ENCODE measurements at places on chromosomes 2 and 18.

DNA sequence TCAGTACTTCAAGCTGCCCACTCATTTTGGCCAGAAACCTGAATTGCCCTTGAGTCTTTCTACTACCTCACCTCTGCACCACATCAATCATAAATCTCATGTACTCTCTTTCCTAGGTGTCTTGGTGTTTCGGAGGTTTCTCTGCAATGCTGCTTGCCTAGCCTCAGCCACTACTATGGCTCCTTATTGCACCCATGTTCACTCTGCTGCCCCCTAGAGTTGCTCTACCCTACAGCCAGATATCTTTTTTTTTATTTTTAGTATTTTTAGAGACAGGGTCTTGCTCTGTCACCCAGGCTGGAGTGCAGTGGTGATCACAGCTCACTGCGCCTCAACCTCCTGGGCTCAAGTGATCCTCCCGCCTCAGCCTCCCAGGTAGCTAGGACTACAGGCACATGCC is 413.0 kb downstream of the PTPRM start:
- no peak for DNase-seq

- DNase-seq = peak; percentile 65
Observed at GRCh38 chr2:200380833-200381542, 74.5 kb downstream of the SPATS2L start.

- no peak for DNase-seq
Observed at GRCh38 chr18:51383711-51384110, 186.2 kb upstream of the MEX3C start.

DNA sequence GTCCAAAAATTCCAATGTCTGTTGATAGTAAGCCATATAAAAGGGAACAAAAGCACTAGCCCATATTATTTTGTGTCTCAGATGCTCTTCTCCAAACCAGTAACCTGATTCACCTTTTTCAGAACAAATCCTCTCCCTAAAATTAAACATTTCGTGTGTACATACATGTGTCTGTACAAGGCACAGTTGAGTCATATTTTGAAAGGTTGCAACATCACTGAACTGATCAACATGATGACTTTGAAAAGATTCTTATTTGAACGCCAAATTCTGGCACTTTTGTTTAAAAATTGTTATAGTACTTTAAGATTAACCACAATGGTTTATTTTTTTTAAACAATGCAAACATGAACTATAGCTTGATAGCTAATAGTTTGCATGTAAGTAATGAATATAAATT is 102.5 kb downstream of the RIT2 start:
- DNase-seq = no peak

DNA sequence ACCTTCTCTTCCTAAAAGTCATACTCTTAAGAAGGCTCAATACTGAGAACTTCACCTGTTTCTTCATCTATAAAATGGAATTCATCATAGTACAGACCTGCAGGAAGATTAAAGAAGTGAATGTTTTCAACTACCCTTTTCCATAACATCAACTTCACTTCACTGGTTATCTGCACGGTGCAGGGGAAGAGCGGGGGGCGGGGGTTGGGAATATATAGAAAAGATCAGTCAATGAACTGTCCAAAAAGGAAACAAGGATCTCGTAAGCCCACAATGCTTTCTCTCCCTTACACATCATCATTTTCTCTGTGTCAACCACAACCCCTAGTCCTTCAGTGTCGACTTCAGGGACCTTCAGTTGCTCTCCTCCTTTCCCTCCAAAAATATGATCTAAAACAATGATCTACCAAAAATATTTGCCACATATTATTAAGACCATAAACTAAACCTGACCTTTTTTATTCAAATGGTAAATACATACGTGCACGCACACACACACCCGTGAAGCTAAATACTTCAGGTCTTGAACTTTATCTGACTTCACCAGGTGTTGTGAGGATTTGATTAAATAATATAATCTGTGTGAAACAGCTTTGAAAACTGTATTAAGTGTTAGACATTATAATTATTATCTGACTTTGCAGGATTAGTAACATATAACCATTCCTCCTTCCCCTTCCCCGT is 4.9 kb downstream of the MBOAT2 start:
- no peak for DNase-seq

GRCh38 chr2:67613227-67613626 is 216.1 kb downstream of the ETAA1 start:
- DNase-seq = no peak

GRCh38 chr2:108965540-108966289 is 23.3 kb downstream of the EDAR start:
- DNase-seq = no peak

- no peak for DNase-seq
Observed at GRCh38 chr2:219576505-219577388, 4.6 kb downstream of the INHA start.

DNA sequence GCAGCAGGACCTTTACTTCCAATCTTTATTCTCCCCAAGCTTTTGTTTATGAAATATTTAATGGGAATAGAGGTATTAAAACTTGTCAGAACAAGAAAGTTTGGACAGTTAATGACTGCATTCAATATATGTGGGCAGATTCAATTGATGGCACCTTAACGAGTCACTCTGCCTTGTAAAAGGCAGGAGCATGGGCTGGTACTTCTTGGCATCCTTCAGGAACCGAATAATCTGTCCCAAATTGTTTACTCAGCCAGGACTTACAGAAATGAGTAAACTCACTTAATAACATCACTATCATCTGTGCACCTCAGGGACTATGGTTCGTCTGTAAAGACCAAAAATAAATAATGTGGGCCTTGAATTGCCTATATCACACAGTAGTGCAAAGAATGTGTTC is 1280.3 kb upstream of the TMEFF2 start:
- no peak for DNase-seq

- no peak for DNase-seq
Observed at GRCh38 chr2:211903961-211904360, 634.6 kb downstream of the ERBB4 start.

DNA sequence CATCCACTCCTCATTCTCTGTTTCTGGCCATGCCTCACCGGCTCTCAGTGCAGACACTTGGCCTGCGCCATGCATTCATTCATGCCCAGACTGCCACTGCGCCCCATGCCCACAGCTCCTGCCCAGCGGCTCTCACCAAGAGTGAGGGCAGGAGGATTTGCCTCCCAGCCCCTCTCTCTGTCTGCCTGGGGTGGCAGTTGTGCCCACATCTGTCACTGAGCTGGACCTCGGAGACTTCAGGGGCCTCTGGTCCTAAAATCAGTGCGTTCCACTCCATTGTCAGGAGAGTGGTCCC is 75.1 kb downstream of the CIB4 start:
- no peak for DNase-seq

DNA sequence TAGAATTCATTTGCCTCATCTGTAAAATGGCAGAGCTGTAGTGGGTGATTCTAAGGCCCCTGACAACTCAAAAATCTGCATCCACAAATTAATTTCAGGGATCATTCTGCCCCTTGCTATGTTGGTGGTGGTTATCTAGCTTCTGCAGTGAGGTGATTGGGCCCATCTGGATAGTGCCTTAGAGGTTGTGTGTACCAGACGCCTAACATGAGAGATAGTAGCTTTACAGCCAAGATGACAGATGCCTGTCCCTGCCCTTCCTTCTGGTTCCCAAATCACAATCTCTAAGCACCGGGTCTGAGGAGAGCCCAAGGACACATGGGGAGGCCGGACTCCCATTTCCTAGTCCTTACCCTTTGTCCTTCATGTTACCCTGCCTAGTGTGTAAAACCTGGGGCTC is 51.1 kb upstream of the TNP1 start:
- DNase-seq = no peak

- DNase-seq = no peak
Observed at GRCh38 chr2:23294238-23294637, 90.7 kb upstream of the KLHL29 start.

DNA sequence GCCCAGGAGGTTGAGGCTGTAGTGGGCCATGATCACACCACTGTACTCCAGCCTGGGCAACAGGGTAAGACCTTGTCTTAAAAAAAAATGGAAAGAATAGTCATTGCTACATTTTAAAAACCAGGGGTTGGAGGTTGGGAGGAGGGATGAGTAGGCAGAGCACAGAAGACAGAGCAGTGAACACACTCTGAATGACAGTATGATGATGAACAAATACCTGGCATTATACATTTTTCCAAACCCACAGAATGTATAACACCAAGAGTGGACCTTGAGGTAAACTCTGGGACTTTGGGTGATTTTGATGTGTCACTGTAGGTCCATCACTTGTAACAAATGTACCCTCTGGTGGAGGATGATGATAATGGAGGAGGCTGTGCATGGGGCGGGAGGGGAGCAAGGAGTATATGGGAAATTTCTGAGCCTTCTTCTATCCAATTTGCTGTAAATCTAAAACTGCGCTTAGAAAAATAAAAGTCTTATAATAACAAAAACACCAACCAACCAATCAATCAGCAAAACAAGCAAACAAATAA is 111.4 kb upstream of the PGAP1 start:
- DNase-seq = no peak

DNA sequence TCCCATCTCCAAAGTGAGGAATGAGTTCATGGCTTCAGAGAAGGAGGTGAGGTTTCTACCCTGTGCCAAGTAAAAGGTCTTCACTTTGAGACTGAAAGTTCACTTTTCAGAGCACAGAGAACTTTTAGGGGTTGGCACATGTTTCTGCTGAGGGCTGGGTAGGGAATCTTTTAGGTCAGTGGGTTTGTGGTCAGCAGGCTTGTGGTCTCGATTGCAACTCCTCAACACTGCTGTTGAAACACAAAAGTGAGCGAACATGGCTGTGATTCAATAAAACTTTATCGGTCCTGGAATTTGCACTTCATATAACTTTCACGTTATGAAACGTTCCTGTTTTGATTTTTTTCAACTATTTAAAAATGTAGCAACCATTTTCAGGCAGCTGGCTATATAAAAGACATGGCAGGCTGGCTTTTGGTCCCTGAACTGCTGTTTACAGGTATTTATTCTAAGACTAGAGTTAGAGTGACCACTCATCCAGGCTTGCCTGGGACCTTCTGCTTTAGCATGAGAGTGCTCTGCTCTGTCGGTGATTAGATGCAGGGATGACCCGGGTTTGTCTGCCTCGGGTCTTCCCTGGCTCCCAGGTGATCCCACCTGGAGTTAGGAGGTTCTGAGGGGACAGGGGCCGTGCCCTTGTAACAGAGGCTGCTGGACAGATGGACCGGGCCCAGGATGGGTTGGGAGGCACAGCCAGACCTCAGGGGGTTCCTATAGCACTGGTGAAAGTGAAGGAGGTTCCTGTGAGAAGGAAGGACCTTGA is 62.7 kb upstream of the TAF1B start:
- no peak for DNase-seq

GRCh38 chr2:12303181-12304030 is 413.3 kb upstream of the TRIB2 start:
- DNase-seq = peak; percentile 25

DNA sequence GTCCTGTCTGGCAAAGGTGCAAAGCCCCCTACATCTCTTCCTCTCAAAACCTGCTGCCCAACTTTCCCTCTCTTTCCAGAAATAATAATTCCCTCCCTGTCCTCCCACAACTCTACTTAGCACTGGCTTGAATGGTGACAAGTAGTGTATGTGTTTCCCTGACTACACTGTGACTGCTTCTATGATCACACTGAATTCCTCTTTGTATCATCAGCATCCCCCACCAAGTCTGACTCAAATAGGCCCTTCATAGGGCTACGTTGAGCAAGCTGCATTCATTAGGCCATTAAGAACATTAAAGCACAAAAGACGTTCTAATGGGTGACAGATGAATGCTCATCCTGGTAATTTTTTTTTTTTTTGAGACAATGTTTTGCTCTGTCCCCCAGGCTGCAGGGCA is 13.7 kb upstream of the ST3GAL5 start:
- DNase-seq = no peak

DNA sequence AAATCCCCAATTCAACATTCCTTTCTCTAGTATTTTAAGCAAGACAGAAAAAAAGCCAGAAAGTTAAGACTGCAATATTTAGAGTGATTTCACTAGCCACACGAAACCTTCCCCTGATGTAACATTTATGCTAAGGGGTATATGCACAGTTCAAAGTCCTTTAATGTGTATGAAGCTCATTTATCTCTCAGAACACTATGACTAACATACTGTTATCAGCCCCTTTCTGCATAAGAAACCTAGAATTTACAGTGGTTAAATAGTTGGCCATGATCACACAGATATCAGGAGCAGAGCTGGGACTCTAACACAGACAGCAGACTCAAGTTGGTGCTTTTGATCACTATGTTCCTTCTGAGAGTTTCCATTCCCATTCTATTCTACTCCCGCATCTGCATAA is 185.5 kb downstream of the CDH2 start:
- no peak for DNase-seq

GRCh38 chr18:3411854-3412268 is 38.1 kb upstream of the TGIF1 start:
- DNase-seq = no peak

- no peak for DNase-seq
Observed at GRCh38 chr2:229920011-229920641, 1.7 kb downstream of the TRIP12 start.

DNA sequence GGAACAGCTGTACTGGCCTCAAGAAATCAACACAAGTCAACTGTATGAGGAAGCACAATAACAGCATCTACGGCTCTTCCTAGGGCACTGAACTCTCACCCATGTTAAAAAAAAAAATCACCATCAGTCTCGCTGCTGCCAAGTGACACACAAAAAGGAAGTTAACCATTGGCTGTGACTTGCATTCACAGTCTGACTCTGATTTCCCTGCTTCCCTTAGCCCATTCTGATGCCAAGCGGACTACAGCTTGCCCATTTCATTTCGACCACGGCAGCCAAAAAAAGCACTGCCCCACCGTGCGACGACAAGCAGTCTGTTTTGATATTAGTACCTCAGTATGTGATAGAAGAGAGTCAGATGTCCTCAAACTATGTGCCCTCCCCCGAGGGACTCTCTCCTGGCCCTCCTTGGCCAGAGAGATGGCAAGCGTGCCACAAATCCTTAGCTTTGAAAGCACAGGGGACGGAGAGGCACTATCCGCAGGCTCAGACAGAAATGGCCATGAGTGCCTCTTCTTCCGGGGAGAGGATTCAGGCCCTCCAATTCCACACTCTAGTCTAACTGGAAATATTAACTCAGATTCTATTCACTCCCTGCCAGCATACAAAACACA is 250.0 kb downstream of the TCF4 start:
- DNase-seq = no peak

DNA sequence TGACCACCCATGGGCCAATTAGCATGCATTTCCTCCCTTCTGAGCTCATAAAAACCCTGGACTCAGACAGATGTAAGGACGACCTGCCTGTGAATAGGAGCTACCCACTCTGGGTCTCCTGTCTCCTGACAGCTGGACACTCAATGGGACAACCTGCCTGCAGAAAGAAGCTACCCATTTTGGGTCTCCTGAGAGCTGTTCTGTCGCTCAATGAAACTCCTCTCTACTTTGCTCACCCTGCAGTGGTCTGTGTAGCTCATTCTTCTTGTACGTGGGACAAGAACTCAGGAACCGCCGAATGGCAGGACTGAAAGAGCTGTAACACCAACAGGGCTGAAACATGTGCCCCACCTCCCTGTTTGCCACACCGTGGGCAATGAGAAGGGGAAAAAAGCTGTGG is 60.3 kb upstream of the DYNC1I2 start:
- DNase-seq = no peak

- no peak for DNase-seq
Observed at GRCh38 chr2:63790491-63790890, 51.2 kb upstream of the UGP2 start.

GRCh38 chr18:74290794-74291471 is 830 bp downstream of the CYB5A start:
- peak; percentile 34 for DNase-seq

Measured in RWPE1 (cell line).